ENCODE measurements at places on chromosomes 7 and 10.

DNA sequence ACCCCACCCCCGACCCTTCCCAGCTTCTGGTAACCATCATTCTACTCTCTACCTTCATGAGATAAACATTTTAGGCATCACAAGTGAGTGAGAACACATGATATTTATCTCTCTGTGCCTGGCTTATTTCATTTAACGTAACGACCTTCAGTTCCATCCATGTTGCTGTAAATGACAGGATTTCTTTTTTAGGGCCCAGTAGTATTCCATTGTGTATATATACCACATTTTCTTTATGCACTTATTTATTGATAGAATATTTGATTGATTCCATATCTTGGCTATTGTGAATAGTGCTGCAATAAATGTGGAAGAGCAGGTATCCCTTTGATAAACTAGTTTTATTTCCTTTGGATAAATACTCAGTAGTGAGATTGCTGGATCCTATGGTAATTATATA, 112.7 kb downstream of the CREB5 start:
- DNase-seq = no peak

- no peak for DNase-seq
These were observed 50.9 kb downstream of the SND1 start for GRCh38 chr7:127702938-127703337.

- DNase-seq = no peak
These were observed 100.9 kb downstream of the VSTM2A start for GRCh38 chr7:54643064-54643463.

- no peak for DNase-seq
These were observed 207.6 kb downstream of the FRMD4A start for GRCh38 chr10:14123139-14123538.

GRCh38 chr10:13651969-13652720, 65.4 kb downstream of the PRPF18 start:
- no peak for DNase-seq

DNA sequence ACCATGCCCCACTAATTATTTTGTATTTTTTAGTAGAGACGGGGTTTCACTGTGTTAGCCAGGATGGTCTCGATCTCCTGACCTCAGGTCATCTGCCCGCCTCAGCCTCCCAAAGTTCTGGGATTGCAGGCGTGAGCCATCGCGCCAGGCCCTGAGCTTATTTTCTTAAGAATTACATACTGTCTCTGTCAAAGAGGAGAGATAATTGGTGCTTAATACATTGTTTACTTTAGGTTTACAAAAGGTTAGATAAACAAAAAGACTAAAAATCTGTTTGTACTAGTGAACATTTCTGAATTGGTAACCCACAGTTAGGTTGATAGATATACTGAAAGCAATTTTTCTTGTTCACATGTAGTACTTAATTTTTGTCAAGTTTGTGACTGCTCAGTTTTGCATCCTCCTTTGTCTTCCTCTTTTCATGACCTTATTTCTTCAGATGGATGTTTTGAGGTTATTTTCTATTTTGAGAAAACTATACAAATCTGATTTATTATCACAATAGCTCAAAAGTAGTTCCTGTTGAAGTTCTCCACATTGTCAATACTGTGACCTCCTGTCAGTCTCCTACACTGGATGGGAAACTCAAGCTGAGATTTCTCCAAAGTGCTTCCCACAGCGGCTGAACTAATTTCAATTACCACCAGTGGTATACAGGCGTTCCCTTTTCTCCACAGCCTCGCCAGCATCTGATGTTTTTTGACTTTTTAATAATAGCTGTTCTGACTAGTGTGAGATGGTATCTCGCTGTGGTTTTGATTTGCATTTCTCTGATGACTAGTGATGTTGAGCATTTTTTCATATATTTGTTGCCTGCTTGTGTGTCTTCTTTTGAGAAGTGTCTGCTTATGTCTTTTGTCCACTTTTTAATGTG, 22.5 kb downstream of the HHEX start:
- no peak for DNase-seq

- no peak for DNase-seq
These were observed 333.8 kb downstream of the CXCL12 start for GRCh38 chr10:44051091-44051490.

DNA sequence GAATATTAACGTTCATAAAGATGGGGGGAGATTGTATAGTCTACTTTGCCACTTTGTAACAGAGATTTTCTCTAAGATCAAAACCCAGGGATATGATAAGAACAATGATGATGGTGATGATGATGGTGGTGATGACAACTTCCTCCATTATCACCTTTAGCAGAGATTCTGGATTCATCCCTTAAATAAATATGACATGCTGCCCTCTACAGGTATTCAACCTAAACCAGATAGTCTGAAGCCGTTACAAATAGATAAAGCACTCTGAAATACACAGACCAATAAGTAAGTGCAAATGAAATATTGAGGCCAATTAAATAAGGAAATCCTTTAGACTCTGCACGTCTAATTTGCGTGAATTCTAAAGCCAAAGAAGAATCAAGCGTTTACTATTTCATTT, 211.5 kb downstream of the CREB5 start:
- no peak for DNase-seq

DNA sequence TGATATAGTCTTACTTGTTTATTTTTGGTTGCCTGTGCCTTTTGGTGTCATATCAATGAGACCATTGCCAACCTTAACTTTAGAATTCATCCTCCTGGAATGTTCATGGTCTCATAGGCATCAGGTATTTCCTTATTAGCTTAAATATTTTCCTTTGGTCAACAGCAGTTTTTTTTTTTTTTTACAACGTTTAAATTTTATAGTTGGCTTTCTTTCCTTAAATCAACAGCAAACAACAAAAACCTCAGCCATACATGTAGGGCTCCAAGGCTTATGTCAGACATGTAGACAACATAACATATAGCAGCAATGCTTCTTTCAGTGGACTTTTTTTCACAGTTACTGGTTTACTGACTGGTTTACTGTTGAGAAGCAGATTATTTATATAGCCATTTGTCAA, 22.7 kb downstream of the ENTPD7 start:
- DNase-seq = no peak

- DNase-seq = no peak
These were observed 448.1 kb downstream of the KCNMA1 start for GRCh38 chr10:77189520-77189919.

- DNase-seq = no peak
These were observed 138.9 kb downstream of the BMPER start for GRCh38 chr7:34044306-34044643.

DNA sequence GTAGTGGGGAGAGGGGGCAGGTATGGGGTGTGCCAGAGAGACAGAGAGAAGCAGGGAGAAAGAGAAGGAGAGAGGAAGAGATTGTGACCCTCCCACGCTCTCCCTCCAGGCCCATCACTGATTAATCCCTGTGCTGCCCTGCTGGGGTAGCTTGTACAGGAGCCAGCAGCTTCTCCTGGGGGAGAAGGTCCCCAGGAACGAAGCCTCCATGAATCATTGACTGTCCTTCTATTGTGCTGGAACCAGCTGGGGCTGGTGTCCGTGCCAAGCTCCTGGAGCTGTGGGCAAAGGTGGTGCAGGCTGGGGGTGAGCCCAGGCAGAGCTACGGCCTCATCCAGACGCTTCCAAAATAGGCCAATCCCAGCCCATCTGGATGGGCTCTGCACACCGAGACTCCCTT, 20.9 kb downstream of the AQP1 start:
- DNase-seq = no peak

GRCh38 chr10:73401636-73402035, 12.2 kb downstream of the ANXA7 start:
- DNase-seq = no peak

DNA sequence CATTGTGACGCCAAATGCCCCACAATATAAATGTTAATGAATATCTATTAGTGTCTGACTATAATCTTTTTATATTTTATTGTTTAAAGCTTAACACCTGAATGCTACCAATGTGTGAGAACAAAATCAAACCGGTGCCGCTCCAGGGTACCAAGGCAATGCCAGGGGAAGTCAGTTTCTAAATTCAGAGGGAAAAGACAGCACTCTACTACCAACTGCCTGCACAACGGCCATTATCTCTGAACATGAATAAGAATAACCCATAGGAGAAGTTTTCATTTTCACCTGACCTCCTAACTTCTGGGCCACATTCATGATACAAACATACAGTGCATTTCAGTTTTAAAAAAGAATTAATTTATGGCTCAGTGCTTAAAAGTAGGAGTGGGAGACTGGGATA, 21.7 kb downstream of the USP6NL start:
- DNase-seq = no peak

DNA sequence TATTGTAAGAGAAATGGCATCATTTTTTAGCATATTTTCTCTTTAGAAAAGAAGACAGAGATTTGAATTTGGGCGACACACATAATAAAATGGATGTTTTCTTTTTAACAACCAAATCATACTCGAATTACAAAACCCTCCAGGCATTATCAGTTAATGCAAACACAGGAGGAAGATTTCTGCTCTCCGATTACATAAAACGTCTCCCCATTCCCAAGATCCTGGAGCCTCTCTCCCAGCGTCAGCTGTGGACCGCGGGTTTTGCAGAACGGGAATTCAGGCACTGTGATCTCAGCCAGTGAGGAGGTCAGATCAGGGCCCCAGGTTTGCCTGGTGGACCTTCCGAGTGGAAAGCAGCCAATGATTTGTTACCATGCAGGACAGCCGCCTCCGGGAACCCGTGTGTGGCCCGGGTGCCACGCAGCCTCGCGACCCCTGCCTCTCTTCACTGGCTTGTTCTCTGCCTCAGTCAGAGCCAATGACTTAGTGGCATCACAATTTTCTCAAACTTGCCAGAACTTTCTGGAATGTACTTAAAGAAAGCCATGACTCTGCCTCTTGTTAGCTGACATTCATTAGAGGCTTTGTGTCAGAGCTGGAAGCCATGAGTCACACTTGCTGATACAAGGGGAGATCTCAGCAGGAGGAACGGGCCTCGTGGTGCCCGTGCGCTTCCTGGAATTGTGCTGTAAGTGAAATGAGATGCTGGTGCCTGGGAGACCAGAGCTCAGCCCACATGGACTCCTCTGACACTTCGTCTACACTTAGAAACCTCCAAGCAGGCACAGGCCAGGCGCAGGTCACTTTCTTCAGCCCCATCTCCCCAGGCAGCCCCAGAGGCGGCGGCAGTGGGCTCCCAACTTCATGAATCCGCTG, 246.1 kb downstream of the KLF6 start:
- DNase-seq = no peak

DNA sequence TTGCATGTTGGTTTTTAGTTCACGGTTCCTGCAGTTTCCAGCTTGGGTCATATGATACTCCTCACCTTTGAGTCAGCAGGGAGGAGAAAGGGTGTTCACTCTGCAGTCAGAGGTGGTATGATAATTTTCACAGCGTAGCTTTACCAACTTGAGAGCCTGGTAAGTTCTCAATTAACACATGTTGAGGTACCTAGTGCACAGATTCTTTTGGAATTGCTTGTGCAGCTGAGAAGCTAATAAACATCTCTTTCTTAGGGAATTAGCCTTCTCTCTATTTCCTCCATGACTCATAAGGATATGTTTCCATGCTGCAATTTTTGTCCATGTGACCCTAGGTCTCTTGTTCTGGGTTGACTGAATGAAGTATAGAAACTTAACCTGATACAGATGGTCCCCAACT, 166.6 kb downstream of the KIF20B start:
- no peak for DNase-seq

DNA sequence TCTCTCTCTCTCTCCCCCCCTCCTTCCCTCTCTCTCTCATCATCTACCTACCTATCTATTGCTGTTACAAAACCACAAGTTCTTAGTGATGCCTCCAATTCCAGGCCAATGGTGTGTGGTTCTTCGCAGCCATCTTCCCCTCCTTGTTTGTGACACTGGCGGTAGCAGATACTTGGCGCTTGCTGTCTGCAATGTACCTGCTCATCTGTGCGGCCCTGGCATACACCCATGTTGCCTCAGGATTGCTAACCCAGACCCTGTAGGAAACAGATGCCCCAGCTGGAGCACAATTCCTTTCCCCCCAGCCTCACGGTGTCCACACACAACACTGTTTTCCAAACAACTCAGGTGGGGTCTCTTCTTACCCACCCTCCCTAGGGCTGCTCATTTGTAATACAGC, 13.6 kb upstream of the DPYSL4 start:
- DNase-seq = no peak

DNA sequence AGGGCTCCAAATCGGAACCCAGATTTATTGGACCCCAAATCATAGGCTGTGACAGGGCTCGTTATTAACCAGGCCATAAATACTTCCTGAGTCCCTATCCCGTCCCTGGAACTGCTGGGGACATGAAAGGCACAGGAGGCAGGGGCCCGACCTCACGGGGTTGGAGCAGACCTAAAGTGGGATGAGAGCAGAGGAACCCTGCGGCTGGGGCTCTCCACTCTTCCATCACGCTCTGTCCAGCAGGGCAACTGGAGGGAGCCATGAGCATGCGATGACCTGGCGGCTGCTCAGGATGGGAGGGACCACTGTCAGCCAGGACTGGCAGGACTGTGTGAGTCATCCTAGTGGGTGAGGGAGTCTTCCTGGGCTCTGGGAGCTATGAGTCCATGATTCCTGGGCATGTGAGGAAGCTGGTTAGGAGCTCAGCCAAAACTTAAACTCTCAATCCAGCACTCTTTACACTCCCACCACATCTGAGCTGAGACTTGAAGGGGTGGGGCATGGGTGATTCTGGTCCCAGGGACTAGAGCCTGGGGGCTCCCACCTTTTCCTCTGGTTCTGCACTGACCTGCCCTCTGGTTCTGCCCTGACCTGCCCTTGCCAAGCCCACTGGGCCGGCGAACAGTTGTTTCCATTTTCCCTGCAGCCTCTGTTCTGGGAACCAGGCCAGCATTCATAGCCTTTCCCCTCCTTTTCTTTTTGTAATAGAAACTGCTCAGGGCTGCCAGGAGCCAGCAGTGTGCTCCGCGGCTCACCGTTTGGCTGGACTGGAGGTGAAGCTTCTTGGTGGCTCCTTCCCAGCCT, 47.1 kb downstream of the SYPL1 start:
- no peak for DNase-seq

- DNase-seq = no peak
These were observed 11.8 kb downstream of the DNAJB12 start for GRCh38 chr10:72342911-72343310.

DNA sequence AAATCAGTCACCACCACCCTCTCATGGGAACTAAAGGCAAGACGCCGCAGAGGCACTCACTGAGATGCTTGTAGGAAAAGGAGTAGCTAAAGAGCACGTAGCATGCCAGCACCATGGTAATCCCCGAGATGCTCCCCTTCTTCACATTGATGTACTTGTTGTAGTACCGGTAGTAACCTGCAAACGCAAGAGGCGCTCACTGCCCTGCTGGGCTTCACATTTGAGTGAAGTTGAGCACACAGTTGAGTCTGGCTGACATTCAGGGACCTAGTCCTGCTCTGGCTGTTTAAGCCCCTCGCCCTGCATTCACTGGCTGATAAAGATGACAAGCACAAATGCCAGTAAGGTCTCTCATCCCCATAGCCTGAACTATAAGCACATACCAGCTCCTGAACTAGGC, 6.9 kb downstream of the ATP5MF start:
- no peak for DNase-seq

- no peak for DNase-seq
These were observed 86.4 kb downstream of the WDR37 start for GRCh38 chr10:1142596-1142995.

GRCh38 chr10:16867556-16867955, 50.3 kb upstream of the RSU1 start:
- no peak for DNase-seq

- no peak for DNase-seq
These were observed 238.9 kb downstream of the IPMK start for GRCh38 chr10:58028597-58029366.

- DNase-seq = no peak
These were observed 89.0 kb downstream of the SEMA3A start for GRCh38 chr7:84105586-84105985.

All from left kidney (tissue), 8 donors.